ENCODE measurements at places on chromosomes 2 and 18.

- no peak for DNase-seq
Measured at GRCh38 chr2:161912154-161912553, 161.9 kb downstream of the DPP4 start.

GRCh38 chr2:231392431-231393148 is 2.9 kb upstream of the B3GNT7 start:
- DNase-seq: no peak

- DNase-seq: no peak
Measured at GRCh38 chr2:48427552-48427951, 102.4 kb upstream of the STON1 start.

- no peak for DNase-seq
Measured at GRCh38 chr18:79185648-79186047, 116.5 kb downstream of the ATP9B start.

DNA sequence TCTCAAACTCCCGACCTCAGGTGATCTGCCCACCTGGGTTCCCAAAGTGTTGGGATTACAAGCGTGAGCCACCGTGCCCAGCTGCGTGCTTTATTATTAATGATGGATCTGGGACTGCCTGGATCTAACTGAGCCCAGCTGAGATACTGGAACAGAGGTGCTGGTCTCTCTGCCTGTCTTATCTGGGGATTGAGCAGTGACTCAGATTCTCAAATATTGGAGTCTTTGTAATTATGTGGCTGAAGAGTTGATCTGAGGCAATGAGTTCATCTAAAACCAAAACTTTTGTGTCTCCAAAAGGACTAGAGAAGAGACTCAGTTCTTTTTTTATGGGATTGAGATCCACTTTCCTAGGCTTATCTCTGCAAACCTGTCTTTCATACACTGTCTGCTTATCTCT is 16.3 kb downstream of the PLEKHB2 start:
- no peak for DNase-seq

DNA sequence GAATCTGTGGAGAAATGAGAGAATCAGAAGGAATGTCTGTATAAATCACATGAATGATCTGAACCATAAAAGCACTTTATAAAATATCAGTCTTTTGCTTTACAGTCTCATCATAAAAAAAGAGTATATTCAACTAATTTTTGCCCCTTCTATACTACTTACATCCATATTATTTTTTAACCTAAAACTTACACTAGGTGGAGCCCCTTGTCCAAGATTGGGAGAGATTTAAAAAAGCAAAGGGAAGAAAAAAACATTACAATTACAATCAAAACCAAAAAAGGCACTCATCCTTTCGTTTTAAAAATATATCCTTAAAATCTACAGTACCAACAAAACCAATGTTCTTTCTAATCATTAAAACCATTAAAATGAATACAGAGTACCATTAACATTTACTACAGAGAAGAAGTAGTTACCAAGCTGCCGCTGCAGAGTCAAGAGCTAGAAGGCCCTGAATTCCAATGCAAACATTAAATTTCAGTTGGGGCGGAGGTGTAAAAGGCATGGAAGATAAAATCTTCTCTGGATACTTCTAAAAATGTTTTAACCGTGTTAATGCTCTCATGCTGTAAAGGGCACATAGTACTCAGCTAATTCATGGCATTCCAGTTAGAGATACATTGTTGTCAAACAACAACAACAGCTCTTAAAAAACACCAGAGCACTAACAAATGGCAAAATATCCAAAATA is 56.7 kb upstream of the EPB41L3 start:
- DNase-seq: no peak

DNA sequence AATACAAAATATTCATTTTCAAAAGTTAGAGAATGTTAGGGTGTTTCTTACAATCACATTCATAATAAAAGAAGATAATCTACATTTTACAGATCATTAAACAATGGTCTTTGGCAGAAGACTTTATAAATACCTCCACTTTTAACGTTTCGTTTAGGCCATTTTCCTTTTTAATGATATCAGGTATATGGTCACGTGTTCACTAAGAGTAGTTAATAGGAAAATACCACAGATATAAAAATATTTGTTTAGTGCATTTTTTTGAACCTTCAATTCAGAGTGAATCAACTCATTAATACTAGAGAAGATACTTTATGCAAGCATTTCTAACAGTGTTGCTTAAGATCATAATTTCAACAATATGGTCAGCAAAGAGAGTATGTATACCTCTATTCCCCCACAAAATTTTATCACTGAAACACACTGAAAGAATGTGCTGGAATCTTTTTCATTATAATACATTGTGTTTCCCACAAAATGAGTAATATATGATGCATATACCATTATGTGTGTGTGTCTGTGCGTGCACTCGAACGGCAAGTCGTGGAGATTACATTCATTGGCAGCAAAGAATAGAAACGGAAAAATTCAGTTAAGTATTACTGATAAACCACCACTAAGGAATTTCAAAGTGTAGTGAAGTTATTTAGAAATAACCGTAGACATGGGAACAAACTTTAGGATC is 319.9 kb upstream of the THUMPD2 start:
- no peak for DNase-seq

Measured in stimulated activated CD4-positive, alpha-beta T cell treated with anti-CD3 and anti-CD28 coated beads, Interleukin-12 subunit alpha, Interleukin-12 subunit beta, amount 100 ng/mL, for 24 hours (primary cell).